HAP-1 (cell line): ENCODE measurements at places on chromosomes 11 and 22.

GRCh38 chr22:46754826-46755225, 7.6 kb upstream of the TBC1D22A start:
- no peak for DNase-seq

- DNase-seq, result no peak
Observed at GRCh38 chr11:126423154-126423553, 67.7 kb downstream of the ST3GAL4 start.

- no peak for DNase-seq
Observed at GRCh38 chr11:46299451-46299961, 22.0 kb downstream of the CREB3L1 start.

DNA sequence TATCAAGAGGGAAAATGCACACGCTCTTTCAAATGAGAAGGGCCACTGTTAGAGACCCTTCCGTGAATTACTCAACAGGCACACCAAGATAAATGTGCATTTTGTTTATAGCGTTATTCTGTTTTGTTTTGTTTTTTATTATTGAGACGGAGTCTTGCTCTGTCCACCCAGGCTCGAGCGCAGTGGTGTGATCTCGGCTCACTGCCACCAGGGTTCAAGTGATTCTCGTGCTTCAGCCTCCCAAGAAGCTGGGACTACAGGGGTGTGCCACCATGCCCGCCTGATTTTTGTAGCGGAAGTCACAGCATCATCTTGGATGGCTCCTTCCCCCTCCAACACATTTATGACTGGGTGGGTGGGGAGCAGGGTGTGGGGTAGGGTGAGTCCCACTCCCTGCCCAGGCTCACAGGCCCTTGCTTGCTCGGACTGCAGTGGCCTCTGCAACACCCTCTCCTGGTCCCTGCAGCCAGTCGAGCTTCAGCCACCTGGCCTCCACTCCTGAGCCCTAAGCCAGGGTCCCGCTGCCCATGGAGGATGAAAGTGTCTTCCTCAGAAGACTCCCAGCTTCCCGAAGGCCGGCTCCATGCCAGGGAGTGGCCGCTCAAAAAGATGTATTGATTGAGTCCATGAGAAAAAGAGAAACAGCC, 68.0 kb downstream of the RTL6 start:
- DNase-seq, result no peak

DNA sequence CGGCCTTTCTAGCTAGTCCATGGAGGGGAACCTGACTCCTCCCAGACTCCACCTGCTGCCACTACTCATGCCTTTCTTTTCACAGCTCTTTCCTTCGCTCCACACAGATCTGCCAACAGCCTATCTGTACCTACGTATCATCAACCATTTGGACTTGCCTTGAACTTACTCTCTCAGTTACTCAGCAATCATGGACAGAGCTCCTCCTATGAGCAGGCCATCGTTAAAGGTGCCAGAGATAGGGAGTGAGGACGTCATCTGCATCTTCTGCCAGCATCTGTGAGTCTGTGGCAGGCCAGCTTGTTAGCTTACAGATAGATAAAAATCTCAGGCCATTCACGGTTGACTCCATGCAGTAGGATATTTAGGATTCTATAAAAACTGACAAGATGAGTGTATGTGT, 162.9 kb upstream of the ZBED5 start:
- DNase-seq, result no peak

GRCh38 chr11:61281581-61282250, 13.4 kb downstream of the VWCE start:
- DNase-seq, result peak; percentile 25

DNA sequence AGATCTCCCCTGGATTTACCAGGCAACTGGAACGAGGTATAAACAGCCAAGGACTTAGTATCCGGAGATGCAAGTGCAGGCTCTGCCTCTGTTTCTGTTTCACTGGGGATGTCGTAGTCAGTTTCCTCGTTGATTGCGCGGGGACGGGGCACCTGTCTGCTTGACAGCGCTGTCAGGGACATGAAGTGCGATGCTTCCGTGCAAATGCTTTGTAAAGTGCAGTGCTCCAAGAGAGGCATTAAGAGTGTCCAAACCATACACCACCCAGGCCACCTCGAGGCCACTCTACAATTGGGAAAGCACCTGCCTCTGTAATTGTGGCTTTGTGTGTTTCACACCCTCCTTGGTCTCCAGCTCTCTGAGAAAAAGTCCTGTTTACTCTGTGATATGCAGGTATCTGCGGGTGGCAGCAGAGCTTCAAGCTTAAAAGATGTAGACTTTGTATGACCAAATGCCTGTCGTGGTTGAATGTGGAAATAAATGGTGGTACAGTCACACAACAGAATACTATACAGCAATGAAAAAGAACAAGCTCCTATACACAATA, 18.6 kb upstream of the CD5 start:
- DNase-seq, result no peak

DNA sequence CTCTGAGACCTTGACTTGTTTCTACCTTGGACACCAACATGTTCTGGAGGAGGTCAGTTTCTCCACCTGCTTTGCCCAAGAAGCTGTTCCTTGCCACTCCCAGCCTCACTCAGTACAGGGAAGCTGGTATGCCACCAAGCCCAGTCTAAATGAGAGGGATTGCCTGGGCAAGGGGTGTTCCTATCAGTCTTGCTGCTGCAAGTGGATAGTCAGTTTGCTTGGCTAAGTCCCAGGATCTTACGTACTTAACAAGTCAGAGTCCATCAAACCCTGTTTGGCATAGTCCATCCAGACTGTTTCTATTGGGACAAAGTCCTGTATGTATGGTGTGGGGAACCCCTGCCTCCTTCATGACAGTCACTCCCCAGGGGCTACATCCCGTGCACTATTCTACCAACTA, 66.6 kb downstream of the RPL27A start:
- no peak for DNase-seq

DNA sequence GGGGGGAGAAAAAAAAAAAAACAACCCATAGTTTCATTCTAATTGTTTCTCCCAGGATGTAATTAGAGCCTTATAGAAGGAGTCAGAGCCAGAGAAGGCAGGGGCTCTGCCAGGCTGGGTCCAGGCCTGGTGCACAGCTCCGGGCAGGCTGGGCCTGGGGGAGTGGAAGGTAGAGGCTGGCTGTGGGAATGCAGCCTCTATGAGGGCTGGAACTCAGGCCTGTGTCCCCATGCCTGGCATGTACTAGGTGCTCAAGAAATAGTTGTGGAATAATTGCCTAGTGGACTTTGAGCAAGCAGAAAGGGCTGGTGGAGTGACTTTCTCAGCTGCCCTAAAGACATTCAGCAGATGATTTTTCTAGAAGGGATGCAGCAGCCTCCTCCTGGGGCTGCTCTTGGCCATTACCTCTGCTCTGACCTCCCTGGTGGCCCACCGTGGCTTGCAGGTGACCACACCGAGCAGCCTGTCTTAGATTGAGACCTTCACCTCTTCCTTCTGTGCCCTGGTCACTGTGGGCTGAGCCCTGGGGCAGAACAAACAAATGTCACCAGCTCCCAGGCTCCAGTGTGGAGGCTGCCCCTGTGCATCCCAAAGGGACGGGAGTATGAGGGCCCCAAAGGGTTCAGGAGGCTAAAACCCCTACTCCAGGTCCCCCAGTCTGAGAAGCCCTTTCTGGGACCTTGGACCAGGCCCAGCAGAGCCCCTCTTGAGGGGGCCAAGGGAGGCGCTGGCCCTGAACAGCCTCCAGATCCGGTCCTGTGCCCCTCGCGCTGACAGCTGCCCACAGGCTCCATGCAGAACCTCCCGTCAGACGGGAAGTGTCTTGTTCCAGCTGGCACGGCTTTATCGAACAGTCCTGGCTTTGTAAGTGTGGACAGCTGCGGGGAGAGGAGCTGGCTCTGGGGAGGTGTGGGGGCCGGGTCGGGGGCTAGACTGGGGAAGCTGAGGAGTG, 18.8 kb downstream of the MYEOV start:
- DNase-seq, result no peak
